ENCODE measurements at places on chromosomes 5 and 9.
A peak's percentile ranks its signal among the peaks of the same experiment; 100 is the strongest.

GRCh38 chr9:109213285-109214121 is 46.5 kb upstream of the FRRS1L start:
- no peak for DNase-seq

- DNase-seq = peak; percentile 7
These were observed 79.5 kb downstream of the SREK1 start for GRCh38 chr5:66223637-66224036.

- no peak for DNase-seq
These were observed 14.3 kb downstream of the CLTA start for GRCh38 chr9:36204906-36205547.

- DNase-seq = no peak
These were observed 95.6 kb upstream of the CDH6 start for GRCh38 chr5:31097851-31098250.

GRCh38 chr9:72577212-72577753 is 55.9 kb downstream of the TMC1 start:
- DNase-seq = peak; percentile 62

DNA sequence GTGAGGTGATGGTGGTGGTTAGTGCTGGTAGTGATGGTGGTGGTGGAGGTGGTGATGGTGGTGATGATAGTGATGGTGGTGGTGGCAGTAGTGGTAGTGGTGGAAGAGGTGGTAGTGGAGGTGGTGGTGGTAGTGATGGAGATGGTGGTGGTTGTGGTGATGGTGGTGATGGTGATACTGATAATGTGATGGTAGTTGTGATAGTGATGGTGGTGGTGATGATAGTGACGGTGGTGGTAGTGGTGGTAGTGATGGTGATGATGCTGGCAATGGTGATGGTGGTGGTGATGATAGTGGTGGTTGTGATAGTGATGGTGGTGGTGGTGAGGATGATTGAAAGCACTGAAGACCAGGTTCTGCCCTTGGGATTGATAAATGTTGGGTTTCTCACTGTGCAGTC is 85.2 kb upstream of the SLC1A3 start:
- no peak for DNase-seq

- DNase-seq = no peak
These were observed 142.4 kb downstream of the ELAVL2 start for GRCh38 chr9:23683611-23684061.

DNA sequence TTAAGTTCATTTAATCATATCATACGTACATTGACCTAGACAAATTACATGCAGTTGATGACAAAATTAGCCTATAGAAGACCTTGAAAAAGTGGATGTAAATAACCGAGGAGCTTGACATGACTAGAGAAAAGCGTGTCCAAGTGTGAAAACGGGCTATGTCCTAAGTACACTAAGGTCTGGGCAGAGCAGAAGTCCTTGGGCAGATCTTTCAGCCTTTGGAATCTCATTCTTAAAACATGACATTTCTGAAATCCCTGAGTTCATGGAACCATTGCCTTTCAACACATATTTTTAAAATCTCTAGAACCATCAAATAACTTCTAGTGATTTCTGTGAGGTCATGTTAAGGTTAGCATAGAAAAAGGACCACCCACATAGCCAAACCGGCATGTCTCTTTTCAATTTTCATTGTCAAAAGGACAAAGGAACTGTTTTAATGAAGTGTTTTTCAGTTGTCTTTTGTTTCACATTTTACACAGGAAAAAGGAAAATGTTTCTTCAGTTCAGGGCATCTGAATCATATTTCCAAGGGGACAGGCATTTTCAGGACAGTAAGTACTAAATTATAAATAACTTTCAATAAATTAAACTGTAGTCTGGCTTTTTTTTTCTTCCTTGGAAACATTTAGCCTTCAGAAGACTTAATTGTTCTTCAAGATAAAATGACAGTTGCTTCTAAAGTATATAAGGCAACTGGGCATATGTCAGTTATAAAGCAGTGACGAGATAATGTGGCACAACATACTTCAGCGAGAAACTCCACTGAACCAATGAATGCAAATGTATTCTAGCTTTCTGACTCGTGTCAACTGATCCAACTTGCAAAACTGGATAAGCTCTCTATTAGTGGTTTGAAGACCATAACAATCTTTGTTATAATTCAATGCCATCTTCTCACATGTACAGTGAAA is 416.8 kb downstream of the NFIB start:
- no peak for DNase-seq

DNA sequence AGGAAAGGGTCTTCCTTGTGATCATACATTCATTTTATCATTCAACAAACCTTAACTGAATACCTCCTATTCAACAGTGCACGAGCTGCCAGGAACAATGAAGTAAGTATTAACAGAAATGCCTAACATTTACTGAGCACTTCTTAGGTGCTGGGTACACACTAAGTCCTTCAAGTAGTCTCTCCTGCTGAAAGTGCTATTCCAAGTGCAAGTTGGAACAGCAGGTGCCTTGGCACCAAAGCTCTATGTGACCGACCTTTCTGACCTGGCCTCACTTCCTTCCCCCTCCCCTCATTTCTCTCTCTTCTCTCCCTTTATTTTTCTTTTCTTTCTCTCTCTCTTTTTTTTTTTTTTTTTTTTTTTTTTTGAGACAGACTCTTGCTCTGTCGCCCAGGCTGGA is 94.5 kb downstream of the GRIA1 start:
- DNase-seq = no peak

- peak; percentile 87 for DNase-seq
These were observed 1.6 kb upstream of the ANXA2R start for GRCh38 chr5:43041669-43042175.

- no peak for DNase-seq
These were observed 45.2 kb upstream of the NEURL1B start for GRCh38 chr5:172595596-172596455.

DNA sequence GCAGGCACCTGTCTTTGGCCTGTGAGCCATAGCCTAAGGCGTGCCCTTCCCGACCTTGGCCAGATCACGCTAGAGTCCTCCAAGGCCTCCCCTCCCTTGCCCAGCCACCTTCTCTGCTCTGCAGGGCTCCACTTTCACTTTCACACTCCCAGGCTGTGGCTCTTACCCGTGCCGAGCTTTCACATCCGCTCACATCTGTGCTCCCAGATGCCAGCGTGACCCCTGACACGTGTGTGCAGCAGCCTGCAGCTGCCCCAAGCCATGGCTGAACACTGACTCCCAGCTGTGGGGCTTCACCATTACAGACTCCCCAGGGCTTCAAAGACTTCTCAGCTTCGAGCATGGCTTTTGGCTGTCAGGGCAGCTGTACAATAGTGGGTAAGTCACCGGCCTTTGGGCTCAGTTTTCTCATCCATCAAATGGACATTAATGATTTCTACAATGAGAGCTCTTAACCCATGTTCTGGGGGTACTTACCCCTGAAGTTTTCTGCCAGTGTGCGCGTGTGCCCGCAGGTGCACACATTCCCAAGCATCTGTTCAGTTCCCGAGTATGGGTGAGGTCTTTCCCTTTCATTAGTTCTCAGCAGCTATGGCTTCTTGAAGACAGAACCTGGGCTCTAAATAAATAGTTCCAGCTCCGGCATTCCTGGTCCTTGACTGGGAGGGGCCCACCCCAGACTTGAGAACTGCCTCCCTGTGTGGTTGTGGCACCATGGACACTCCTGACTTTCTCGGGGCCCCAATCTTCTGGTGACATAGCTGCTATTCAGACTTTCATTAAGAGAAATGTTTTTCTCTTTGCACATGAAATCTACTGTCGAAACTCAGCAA is 118.6 kb downstream of the RGS3 start:
- peak; percentile 92 for DNase-seq

- no peak for DNase-seq
These were observed 66.6 kb downstream of the NPR3 start for GRCh38 chr5:32777733-32778132.

- DNase-seq = no peak
These were observed 30.8 kb downstream of the LCP2 start for GRCh38 chr5:170266570-170267381.

- no peak for DNase-seq
These were observed 209.7 kb upstream of the KLF4 start for GRCh38 chr9:107699231-107699630.

- no peak for DNase-seq
These were observed 71.8 kb upstream of the NFIL3 start for GRCh38 chr9:91495450-91495849.

GRCh38 chr9:29866556-29866955 is 2293.3 kb upstream of the C9orf72 start:
- DNase-seq = no peak

DNA sequence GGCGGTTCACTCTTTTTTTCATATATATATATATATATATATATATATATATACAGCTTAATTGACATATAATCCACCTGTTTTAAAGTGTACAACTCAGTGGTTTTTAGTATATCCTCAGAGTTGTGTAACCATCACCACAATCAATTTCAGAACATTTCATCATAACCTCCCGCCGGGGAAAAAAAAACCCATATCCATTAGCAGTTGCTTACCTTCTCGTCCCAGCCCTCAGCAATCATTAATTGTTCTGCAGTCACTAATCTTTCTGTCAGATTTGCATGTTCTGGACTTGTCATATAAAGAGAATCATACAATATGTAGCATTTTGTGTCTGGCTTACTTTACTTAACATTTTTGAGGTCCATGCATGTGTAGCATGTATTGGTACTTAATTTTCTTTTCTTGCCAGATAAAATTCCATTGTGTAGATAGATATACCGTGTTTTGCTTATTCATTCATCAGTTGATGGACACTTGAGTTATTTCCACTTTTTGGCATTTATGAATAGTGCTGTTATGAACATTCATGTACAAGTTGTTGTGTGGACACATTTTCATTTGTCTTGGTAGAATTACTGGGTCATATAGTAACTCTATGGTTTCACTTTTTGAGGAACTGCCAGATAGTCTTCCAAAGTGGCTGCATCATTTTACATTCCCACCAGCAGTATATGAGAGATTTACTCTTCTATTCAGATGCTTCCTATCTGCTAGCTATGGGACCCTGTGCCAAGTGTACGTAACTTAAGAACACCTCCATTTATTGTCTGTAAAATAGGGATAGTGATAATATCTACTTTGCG is 3.5 kb upstream of the RNF145 start:
- DNase-seq = no peak

- DNase-seq = no peak
These were observed 63.8 kb downstream of the ANKRD55 start for GRCh38 chr5:56169281-56169680.

- DNase-seq = no peak
These were observed 337.0 kb downstream of the PLK2 start for GRCh38 chr5:58122848-58123392.

GRCh38 chr5:150184990-150185912 is 4.6 kb upstream of the SLC6A7 start:
- peak; percentile 75 for DNase-seq

DNA sequence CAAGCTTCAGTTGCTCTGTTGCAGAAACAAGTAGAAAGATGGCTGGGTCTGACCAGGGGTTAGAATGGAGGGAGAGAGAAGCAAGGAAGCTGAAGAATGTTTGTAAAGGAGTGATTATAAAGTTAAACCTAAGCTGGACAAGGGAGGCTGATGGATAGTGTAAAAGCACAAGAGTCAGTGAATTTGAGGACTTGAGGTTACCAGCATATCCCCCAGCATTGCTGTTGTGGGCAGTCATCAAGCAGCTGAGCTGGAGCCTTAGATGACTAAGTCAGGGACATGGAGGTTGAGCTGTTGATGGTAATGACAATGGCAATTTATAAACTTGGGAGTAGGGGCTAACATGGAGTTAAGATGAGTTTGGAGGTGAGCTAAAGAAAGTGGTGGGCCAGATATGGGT is 131.5 kb downstream of the ERCC6L2 start:
- no peak for DNase-seq
